ENCODE measurements at places on chromosomes 1 and 21. TPM values are rescaled to one million over a fixed set of nuclear protein-coding genes. Genes with fewer than 3 reads are reported as not detected.

The OR11L1 gene
- not detected for total RNA-seq

The RHD gene
- not detected for total RNA-seq

The AKNAD1 gene
- total RNA-seq: not detected

The DEPDC1 gene
- not detected for total RNA-seq

The ADORA3 gene
- 5.3 TPM for total RNA-seq

The DRAXIN gene
- total RNA-seq: not detected

The TRIM67 gene
- total RNA-seq: not detected

The OLIG2 gene
- not detected for total RNA-seq
